Activated B cell treated with CpG ODN at 0.5 μM for 24 hours (primary cell): ENCODE measurements at places on chromosomes 7 and 10. TPM values are rescaled to one million over a fixed set of nuclear protein-coding genes. Genes with fewer than 3 reads are reported as not detected.
A peak's percentile ranks its signal among the peaks of the same experiment; 100 is the strongest.

UCMA gene
- not detected in 2 replicates for total RNA-seq

BAG3 gene
- total RNA-seq: 4.3 and 4.7 TPM in 2 replicates

GRCh38 chr10:33669904-33670303, 335.4 kb upstream of the NRP1 start:
- H3K4me1 ChIP-seq: no peaks in the 10 kb centered on the region
- H3K27ac ChIP-seq: no peak overlapping the region
- no peaks in the 10 kb centered on the region for H3K27me3 ChIP-seq
- no peaks in the 10 kb centered on the region for H3K36me3 ChIP-seq

DNA sequence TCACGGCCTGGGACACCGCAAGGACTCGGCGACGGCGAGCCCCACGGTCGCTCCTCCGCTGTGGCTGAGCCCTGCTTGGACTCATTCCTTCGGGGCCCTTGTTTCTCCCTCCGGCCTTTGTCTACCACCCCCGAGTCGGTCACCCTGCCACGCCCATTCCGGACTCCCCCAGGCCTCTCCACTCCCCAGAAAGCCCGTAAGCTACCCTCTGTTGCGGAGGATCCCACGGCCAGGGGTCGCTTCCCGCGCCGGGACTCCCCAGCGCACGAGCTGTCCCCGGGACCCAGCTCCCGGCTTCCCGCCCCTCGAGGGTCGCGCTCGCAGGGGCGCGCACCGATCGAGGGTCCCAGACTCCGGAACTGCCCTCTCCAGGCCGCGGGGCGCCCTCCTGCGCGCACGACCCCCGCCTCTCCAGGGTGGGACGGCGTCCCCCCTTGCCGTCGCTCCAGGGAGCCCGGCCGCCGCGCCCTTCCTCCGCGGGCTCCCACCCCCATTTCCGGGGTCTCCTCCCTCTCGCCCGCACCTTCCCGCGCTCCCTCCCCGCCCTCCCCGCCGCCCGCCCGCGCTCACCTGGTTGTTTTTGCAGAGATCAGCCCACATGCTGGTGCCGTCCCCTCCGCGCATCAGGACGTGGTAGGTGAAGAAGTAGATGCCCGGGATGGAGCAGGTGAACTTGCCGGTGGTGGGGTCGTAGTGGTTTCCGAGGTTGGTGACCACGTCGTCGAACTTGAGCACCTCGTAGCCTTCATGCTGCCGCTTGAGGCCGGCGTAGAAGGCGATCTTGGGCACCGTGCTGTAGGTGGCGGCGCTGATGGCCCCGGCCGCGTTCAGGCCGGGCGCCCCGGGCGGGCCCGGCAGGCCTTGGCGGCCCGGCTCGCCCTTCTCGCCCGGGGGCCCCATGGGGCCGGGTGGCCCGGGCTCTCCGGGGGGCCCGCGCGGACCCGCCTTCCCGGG, 1.5 kb downstream of the C1QL3 start:
- H3K36me3 ChIP-seq: no peaks in the 10 kb centered on the region
- no peak for DNase-seq
- peak overlapping the region; percentile 78 for H3K4me3 ChIP-seq

DNA sequence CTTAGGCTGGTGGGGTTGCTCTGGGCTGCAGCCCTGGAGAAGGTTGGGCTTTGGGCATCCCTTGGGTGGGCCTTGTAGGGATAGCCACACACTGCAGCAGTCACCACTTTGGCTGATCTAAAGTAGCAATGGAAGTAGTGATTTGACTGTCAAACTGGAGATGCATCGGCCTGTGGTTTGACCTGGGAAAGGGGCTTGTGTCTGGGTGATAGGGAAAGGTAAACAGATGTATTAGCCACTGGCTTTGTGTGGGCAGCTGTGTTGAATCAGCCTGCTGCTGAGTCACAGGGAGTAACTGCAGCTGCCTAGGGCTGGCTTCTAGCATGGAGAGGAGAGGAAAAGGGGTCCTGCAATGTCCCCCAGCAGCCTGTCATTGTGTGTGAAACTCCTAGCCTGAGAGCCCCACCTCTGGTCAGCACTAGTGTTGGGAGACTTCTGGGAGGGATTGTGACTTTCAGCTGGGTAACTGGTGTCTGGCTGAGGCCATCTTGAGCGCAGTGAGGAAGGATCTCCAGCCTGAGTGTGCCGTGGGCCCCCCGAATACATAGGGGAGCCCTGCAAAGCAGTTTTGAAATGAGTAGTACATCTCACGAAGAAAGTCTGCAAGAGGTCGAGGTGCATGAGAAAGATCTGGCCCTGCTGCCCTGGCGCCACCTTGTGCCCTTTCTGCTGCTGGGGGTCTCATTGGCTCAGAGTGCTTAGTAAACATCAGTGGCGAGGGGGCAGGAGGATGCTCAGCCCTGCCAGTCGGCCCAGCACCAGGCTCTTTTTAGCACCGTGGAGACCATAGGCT, 117.3 kb downstream of the FANK1 start:
- H3K4me1 ChIP-seq: peaks cover 11% of the 10 kb centered on the region
- no peaks in the 10 kb centered on the region for H3K36me3 ChIP-seq
- no peak overlapping the region for H3K4me3 ChIP-seq
- H3K27me3 ChIP-seq: no peaks in the 10 kb centered on the region

GRCh38 chr10:109467551-109467950, 455.8 kb downstream of the XPNPEP1 start:
- no peaks in the 10 kb centered on the region for H3K36me3 ChIP-seq
- DNase-seq: no peak
- no peak overlapping the region for H3K4me3 ChIP-seq
- no peak overlapping the region for H3K27ac ChIP-seq
- H3K27me3 ChIP-seq: peaks cover 2% of the 10 kb centered on the region

OR2A42 gene
- total RNA-seq: not detected in 2 replicates

GRCh38 chr10:17989908-17990767, 38.4 kb downstream of the SLC39A12 start:
- H3K27ac ChIP-seq: peak overlapping the region; percentile 79
- H3K4me1 ChIP-seq: peaks cover 24% of the 10 kb centered on the region
- H3K27me3 ChIP-seq: no peaks in the 10 kb centered on the region
- DNase-seq: no peak

- no peaks in the 10 kb centered on the region for H3K36me3 ChIP-seq
- H3K4me1 ChIP-seq: peaks cover 30% of the 10 kb centered on the region
- no peak for DNase-seq
- no peak overlapping the region for H3K4me3 ChIP-seq
- H3K27me3 ChIP-seq: peaks cover 9% of the 10 kb centered on the region
Observed at GRCh38 chr7:116588225-116588624, 63.4 kb downstream of the CAV1 start.

HTR5A gene
- total RNA-seq: not detected in 2 replicates

AZGP1 gene
- total RNA-seq: not detected in 2 replicates

GRCh38 chr7:25882151-25882773, 269.7 kb upstream of the NFE2L3 start:
- DNase-seq: no peak
- H3K4me3 ChIP-seq: no peak overlapping the region
- H3K36me3 ChIP-seq: no peaks in the 10 kb centered on the region
- H3K4me1 ChIP-seq: peaks cover 4% of the 10 kb centered on the region
- H3K27me3 ChIP-seq: peaks cover 34% of the 10 kb centered on the region

DNA sequence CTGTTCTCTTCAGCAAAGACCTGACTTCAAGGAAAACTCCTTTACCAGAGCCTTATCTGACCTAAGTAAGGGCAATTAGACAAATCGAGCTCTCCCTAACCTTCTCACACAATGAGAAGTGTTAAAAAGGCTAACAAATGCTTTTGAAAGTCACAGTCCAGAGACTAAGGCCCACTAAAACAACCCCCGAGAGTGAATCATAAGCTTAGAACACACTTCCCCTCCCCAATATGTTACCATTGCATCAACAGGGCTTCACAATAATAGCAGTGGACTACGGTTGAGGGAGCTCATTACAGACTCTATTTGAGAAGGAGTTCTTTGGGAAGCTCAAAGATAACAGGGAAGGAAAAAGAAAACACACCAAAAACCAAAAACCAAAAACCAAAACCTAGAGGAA, 28.6 kb upstream of the ZEB1 start:
- DNase-seq: no peak
- H3K27me3 ChIP-seq: no peaks in the 10 kb centered on the region
- H3K4me3 ChIP-seq: no peak overlapping the region
- no peaks in the 10 kb centered on the region for H3K36me3 ChIP-seq

GIMAP2 gene
- 19.5 and 21.7 TPM in 2 replicates for total RNA-seq

GRCh38 chr10:124388476-124388822, 30.3 kb downstream of the OAT start:
- H3K36me3 ChIP-seq: no peaks in the 10 kb centered on the region
- no peak for DNase-seq
- H3K4me1 ChIP-seq: peaks cover 3% of the 10 kb centered on the region
- H3K27ac ChIP-seq: no peak overlapping the region
- H3K27me3 ChIP-seq: peaks cover 8% of the 10 kb centered on the region

- peak overlapping the region; percentile 88 for H3K4me3 ChIP-seq
- peaks cover 23% of the 10 kb centered on the region for H3K4me1 ChIP-seq
- no peak overlapping the region for H3K27ac ChIP-seq
- DNase-seq: no peak
Observed at GRCh38 chr7:107659666-107660065, 962 bp upstream of the SLC26A4 start.

GJD4 gene
- total RNA-seq: not detected in 2 replicates

DNA sequence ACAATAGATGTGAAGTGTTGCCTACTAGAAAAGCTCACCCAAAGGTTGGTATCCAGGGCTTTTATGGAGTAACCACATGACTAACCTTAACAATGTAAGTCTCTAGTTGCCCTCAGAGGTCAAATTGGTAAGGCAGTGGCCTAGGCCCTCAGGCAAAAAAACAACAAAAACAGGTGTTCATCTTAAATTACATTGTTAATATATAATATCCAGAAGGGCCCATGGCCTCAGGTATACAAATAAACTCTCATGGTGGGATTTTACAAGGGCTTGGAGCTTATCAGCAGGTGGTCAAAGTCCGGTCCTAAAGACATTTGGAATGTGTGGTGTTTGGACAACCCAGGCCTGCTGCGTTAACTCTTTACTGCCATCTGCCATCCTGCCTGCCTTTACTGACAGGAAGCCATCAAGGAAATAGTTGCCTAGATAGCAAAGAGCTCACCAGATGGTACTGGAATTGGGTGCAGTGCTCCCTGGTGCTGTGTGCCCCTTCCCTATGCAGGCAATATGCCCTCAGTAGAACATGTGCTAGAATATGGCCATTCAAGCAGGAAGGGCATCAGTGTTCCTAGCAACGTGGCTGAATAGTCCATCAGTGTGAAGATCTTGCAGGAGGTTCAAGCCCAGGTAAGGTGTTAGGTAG, 36.2 kb downstream of the TOMM7 start:
- no peak for DNase-seq
- H3K36me3 ChIP-seq: no peaks in the 10 kb centered on the region
- H3K27me3 ChIP-seq: no peaks in the 10 kb centered on the region
- no peaks in the 10 kb centered on the region for H3K4me1 ChIP-seq
- no peak overlapping the region for H3K27ac ChIP-seq

RTKN2 gene
- 0.09 and 0.17 TPM in 2 replicates for total RNA-seq

DNA sequence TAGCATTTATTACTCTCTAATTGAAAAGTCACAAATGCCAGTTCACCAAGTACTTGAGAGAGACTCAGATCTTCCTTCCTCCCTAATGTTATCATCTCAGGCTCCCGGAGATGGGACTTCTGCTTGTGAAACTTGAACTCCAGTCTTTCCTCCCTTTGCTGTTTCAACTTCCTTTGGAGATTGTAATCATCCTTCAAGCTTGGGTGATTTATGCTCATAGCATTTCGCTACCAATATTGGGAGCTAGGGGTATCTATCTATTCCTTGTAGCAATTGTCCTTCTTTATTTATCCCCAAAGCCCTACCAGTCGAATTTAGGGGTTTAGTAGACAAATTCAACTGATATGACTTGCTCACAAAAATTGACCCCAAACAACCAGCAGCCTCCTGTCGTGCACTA, 117.9 kb upstream of the STARD3NL start:
- H3K27ac ChIP-seq: no peak overlapping the region
- no peaks in the 10 kb centered on the region for H3K4me1 ChIP-seq
- no peaks in the 10 kb centered on the region for H3K36me3 ChIP-seq
- DNase-seq: no peak
- H3K4me3 ChIP-seq: no peak overlapping the region
- H3K27me3 ChIP-seq: peaks cover 3% of the 10 kb centered on the region

GRCh38 chr10:75884808-75885207, 453.4 kb downstream of the LRMDA start:
- no peaks in the 10 kb centered on the region for H3K27me3 ChIP-seq
- no peak for DNase-seq
- no peak overlapping the region for H3K4me3 ChIP-seq
- no peak overlapping the region for H3K27ac ChIP-seq
- no peaks in the 10 kb centered on the region for H3K36me3 ChIP-seq
